ENCODE measurements at places on chromosomes 2 and 18.

DNA sequence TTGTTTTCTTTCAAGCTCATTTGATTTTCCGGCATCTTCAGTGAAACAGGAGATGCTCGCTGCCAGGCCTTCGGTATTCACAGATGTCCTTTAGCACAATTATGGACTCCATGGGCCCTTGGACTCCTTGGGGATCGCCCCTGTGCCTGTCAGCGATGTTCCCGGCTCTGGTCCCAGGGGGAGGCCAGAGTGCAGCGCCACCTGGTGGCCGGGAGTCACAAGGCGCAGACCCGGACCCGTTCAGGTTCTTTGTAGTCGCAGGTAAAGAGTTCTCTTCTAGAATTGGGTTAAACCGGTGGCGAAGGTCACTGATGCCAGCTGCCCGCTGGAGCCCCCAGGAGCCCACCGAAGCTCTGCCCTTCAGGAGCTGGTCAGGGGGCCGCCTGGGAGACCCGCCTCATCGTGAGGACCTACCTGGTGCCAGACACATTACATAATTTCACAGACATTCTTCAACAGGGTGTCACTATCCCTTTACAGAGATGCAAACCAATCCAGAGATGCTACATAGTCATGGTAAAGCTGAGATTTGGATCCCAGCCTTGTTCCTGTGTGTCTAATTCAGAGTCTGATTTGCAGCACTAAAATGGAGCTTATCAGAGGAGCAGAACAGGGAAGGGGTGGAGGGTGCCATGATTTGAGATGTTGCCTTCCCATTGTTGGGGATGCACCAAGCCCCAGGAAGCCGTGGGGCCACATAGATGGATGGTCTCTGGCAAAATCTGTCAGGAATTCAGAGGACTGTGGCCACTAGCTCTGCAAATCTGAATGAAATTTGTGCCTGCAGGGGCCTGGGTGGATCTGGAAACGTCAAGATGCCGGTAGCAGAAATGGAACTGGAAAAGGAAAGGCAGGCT lies 6.0 kb upstream of the INPP5D start:
- peak; percentile 62 for DNase-seq

DNA sequence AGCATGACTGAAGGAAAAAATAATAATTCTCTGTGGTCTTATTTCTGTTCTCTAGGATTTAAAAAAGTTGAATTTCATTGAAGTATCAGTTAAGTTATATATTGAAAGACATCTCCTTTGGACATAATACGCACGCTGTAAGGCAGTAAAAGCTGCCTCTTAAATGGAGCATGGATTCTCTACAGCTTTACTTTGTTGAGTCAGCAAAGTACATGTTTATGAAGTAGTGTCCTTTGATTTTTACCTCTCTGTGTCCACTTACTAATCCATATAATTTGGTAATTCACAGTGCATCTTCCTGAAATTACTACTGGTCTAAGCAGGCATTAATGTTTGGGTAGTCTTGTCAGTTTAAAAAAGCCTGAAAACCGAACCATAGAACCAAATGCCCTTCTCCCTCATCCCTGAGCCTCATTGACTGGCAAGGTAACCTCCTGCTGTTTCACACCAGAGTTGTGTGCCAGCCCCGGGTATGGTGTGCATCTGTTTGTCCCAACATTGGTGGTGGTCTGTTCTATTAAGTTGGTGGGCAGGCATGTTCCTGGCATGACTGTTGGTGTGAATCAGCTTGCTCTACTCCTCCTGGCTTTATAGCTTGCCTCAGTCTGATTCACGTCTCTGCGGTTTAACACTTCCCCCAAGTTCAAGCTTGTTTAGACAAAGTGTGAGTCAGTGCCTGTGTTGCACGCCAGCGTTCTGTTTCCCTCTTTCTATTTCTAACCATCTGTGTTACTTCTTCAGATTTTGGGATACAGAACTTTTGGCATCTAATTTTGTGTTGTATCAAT lies 71.0 kb upstream of the ITM2C start:
- no peak for DNase-seq

GRCh38 chr2:24597181-24597870 lies 106.3 kb downstream of the NCOA1 start:
- DNase-seq: no peak

- DNase-seq: no peak
Observed at GRCh38 chr2:163667064-163667887, 68.5 kb downstream of the FIGN start.

- no peak for DNase-seq
Observed at GRCh38 chr2:1625281-1626001, 118.9 kb downstream of the PXDN start.

- no peak for DNase-seq
Observed at GRCh38 chr18:40738321-40738880, 1216.6 kb upstream of the PIK3C3 start.

DNA sequence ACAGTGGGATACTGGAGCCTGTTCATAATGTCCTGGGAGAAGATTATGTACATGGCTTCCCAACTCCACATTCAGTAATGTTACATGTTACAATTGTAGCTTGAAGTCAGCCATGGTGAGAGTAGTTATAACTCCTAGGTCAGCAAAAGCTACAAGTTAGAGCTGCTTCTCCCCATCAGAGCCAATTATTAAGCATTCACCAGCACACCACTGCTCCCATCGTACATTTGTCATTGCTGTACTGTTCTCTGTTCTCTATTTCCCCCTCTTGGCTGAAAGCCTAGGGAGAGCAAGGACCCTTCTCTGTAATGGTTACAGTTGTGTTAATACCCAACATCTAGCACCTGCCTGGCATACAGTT lies 5.3 kb upstream of the TLK1 start:
- DNase-seq: no peak

DNA sequence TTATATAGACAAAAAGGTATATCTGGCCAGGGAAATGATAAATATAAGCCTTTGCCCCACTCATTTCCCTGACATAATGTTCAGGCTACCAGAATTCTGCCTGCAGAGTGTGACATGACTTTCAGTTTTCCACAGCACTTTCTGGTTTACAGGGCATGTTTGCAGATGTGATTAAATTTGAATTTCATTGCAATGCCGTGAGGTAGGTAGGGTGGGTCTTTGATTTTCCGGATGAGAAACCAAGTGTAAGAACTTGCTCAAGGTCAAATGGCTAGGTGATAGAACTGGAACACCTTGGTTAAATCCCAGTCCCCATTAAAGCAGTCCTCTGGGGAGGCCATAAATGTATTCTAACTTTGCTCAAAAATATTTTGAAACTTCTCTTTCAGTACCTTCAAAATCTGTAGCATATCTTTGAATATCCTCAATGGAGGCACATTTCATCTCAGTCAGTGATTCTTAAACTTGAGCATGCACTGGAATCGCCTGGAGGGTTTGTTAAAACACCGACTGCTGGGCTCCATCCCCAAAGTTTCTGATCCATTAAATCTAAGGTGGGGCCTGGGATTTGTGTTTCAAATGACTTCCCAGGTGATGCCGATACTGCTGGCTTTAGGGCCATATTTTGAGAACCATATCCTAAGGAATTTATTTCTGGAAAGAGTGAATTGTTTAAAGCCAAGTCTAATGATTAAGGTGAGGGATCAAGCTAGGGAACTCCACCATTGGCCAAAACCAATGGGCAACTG lies 35.0 kb downstream of the MRPL33 start:
- DNase-seq: no peak

DNA sequence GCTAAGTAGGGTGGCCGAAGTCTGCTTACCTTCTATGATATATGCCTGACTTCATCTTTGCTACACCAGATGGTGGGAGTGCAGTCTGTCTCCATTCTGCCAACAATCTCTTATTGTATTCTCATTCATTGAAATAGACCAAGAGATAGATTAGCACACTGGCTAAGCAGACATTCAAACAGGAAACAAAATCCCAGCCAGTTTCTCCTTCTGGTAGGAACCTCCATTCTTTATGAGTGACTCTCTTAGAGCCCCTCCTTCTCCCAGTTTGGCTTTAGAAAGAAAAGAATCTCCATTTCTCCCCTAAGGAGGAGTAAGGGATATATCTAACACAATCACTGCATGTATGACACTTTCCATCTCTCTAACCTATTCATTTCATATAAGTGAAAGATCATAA lies 118.9 kb upstream of the COL5A2 start:
- DNase-seq: no peak

DNA sequence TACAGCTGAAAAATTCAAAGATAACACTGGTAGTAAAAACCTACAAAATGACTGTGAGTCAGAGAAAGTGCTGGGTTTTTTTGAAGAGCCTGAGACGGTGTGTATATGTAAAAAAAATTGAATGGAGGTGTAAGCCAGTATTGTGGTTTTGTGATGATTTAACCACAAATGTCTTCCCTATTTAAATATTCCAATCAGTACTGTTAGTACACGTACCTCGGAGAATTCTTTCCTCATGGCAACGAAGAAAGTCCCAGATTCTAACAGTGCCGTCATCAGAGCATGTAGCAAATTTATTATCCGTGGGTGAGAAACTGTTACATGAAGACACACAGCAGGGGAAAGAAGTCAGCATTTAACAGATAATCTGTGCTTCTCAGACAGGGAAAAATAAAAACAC lies 48.1 kb downstream of the WDR33 start:
- no peak for DNase-seq

DNA sequence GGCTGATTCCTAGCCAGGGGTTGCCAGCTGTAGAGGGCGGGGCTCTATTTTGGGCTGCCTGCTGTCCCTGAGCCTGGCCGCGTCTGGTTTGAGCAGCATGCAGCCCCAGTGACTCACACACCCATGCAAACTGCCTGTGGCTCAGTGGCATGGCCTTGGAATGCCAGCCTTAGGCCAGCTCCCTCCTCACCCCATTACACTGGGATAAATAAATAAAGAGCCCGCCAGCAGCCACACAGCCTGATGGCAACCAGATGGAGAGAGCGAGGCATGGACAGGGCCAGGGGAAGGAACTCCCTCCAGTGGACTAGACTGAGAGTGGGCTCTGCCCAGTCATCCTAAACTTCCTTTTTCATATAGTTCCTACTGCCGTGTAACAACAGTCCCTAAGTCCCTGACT lies 18.3 kb downstream of the NHEJ1 start:
- no peak for DNase-seq

GRCh38 chr2:224410946-224411561 lies 9.1 kb upstream of the FAM124B start:
- DNase-seq: no peak

DNA sequence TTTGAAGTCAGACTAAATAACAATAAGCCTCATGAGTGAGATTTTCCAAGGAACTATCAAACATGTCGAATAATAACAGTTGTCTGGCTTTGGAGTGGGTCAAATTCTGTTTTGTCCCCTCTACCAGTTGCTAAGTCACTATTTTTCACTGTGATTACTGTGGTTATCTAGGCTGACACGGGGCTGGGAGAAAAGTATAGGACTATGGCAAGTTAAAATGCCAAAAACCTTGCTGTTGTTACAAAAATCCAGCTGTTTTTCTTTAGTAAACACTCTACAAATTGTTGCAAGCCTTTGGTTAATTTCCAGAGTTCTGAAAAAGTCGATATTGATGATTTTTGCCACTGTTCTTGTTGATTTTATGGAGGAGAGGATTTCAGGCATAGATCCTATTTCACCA lies 1.5 kb downstream of the CFAP210 start:
- no peak for DNase-seq

DNA sequence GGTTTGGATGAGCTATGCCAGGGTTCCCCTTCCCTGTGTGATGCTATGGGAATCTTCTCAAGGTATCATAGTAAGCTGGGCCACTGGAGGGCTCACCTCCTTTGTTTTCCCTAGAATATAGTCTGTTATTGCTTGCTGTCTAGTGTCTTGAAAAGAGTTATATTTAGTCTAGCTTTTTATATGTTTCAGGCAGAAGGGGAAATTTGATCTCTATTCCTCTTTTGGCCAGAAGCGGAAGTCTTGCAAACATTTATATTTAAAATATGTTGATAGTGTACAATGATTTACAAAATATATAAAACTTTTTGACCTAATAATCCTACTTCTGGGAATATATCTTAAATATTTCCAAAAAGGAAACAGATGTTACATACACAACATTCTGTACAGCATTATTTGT lies 260.7 kb downstream of the FHOD3 start:
- DNase-seq: no peak

- no peak for DNase-seq
Observed at GRCh38 chr2:102386867-102387541, 31.4 kb downstream of the IL18R1 start.

DNA sequence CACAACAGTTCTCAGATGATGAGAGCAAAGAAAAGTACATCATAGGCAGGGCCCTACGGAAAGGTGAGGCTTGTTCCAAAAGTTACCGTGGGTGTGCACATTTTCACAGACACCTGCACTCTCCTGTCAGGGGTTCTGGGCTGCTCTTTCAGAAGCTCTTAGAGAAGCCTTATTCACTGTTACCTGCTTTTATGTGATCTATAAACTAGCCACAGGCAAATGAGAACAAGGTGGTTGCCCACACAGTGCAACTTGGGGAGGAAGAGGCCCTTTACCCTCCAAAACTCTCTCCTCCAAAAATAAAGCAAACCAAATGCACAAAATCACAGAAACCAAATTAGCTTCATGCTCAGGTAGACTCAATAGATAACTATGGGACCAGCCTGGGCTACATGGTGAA lies 11.1 kb upstream of the CUL3 start:
- DNase-seq: no peak

DNA sequence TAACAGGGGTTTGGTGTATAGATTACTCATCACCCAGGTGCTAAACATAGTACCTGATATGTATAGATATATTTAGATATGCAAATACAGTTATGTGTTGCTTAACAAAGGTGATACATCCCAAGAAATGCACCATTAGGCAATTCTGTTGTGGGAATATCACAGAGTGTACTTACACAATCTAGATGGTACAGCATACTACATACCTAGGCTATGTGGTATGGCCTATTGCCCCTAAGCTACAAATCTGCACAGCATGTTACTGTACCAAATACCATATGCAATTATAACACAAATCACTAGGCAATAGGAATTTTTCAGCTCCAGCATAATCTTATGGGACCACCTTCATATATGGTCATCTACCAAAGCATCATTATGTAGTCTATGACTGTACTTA lies 43.5 kb upstream of the NPAS2 start:
- DNase-seq: no peak

DNA sequence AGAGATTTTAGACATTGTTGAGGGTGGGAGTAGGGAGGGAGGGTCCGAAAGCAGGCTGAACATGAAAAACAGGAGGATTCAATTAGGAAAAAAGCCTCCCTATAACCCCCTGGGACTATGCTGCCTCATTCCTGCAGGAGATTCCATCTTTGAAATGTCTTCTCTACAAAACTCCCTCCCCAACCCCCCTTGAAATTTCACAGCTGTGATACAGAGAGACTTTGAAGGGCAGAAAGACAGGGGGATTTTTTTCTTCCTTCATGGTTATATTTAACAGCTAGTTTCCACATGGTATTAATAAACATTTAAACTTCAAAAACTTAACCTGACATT lies 57.6 kb downstream of the TRIB2 start:
- no peak for DNase-seq

- DNase-seq: no peak
Observed at GRCh38 chr2:48016225-48017019, 110.1 kb upstream of the FBXO11 start.

DNA sequence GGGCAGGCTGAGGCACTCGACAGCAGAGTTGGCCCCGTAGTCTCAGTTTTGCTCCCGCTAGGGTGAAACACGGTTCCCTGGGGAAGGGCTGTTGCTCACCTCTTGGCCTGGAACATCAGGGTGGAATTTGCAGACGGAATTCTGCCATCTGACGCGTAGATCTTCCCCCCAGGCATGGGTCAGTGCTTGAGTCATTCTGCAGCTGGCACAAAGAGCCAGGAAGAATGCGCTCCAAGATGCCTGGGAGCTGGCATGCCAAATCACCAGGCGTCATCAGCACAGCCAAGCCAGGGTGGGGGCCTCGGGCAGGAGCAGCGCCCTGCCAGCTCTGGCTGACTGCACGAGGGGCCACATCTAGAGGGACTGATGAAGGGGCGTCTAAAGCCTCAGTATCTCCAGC lies 42.7 kb downstream of the ODC1 start:
- DNase-seq: no peak

Measured in erythroblast (primary cell).